Endothelial cell (in vitro differentiated cells): ENCODE measurements at places on chromosomes 6 and 20. TPM values are rescaled to one million over a fixed set of nuclear protein-coding genes. Genes with fewer than 3 reads are reported as not detected.

GRCh38 chr6:167244064-167244960 is 46.8 kb upstream of the UNC93A start:
- H3K4me3 ChIP-seq, result no peak overlapping the region
- DNase-seq, result no peak
- peaks cover 24% of the 10 kb centered on the region for H3K4me1 ChIP-seq
- peaks cover 2% of the 10 kb centered on the region for H3K27me3 ChIP-seq
- H3K27ac ChIP-seq, result no peak overlapping the region

DNA sequence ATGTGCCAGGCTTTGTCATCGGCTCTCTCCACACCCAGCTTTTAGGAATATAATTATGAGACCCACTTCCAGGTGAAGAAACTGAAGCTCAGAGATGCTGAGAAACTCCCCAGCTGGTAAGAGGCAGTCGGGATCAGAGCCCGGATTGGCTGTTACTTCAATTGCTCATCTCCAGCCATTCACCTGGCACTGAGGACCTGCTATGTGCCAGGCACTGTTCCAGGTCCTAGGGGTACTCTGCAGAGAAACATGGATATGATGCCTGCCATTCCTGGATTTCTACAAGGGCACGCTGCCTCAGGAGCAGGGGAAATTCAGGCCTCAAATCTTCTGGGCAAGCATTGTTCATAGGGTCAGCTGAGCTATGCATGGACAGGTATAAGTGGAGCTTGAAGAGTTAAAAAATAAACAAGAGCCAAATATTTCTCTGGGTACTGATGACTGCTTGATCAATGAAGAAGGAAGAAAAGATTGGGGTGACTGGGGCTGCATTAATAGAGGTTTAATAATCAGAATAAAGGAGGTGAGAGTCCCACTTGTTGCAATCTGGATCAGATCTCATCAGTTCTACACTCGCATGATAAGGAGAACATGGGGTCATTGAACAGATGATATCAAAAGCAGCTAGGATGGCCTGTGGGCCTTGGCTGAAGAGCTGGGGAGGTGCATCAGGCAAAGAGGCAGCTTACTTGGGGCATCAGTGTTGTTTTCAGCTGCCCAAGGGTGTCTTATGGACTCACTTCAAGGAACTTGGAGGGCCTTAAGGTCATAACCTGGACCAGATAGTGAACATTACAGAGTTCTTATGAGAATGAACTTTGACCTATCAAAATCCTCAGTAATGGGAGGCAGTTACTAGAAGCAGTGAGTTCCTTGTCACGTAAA is 80.9 kb upstream of the TOX2 start:
- H3K27me3 ChIP-seq, result peaks cover 7% of the 10 kb centered on the region
- no peak overlapping the region for H3K27ac ChIP-seq
- DNase-seq, result no peak
- no peak overlapping the region for H3K4me3 ChIP-seq
- no peaks in the 10 kb centered on the region for H3K36me3 ChIP-seq

DNA sequence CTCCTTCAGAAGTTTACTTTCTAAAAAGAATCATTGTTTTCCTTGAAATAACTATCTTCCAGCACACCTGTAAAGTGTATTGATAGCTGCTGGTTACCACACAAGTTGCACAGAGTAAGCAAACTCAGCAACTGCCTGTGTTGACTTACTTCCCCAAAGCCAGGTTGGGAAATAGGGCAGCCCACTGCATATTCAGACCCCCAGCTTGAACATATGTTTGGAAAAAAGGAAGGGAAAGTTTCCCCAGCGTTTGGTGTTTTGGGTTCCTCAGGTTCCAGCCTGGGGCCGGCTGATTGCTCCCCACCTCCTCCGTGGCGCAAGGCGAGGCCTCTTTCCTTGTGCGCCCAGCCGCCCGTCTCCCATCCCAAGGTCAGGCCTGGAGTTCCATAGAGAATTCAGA is 70.1 kb upstream of the QKI start:
- peaks cover 8% of the 10 kb centered on the region for H3K4me1 ChIP-seq
- DNase-seq, result no peak
- H3K4me3 ChIP-seq, result no peak overlapping the region
- no peak overlapping the region for H3K27ac ChIP-seq
- no peaks in the 10 kb centered on the region for H3K36me3 ChIP-seq

- H3K4me3 ChIP-seq, result no peak overlapping the region
- no peak for DNase-seq
- H3K4me1 ChIP-seq, result no peaks in the 10 kb centered on the region
These were observed 5.7 kb upstream of the FGD2 start for GRCh38 chr6:36999751-37000125.

RNF182 gene
- 2.7 TPM for total RNA-seq

SEC23B gene
- 33.7 TPM for total RNA-seq

VIP gene
- total RNA-seq, result 1.7 TPM

EPHA7 gene
- 12.1 TPM for total RNA-seq

WFDC10B gene
- total RNA-seq, result not detected
